ENCODE measurements at places on chromosomes 12 and 14.

DNA sequence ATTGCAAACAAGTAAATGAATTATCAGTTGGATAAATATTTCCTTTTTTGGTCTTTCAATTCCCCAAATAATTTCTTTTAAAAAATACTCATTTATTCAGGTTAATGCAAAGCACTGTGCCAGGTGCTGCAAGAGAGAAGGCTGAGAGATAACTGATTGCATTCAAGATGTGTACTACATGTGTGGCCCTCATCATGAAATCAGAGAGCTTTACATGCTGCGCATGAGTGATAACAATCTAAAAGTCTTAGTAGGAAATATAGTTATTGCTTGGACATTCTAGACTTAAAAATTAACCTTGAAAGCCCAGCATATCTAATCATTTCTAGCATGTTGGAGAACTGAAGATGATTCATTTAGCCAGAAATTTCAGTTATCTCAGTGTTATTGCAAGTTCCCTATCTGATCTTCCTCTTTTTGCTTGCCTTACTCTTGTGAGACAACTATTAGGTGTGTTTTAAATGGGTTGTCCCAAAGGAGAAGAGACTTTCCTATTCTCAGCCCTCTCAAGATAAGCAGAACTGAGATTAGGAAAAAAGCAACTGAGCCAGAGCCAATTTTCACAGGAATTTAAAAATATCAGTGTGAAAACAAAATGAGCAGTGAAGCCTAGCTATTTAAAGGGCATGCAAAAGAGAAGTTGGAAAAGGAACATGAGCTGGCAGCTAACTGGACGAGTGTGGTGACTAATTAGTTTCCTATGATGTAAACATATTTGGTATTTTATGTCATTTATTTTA lies 60.9 kb downstream of the PLEKHA5 start:
- no peak for DNase-seq

GRCh38 chr14:23864259-23864658 lies 89.3 kb upstream of the DHRS4 start:
- DNase-seq = no peak

- no peak for DNase-seq
These were observed 159.6 kb downstream of the BTG1 start for GRCh38 chr12:91986084-91986483.

DNA sequence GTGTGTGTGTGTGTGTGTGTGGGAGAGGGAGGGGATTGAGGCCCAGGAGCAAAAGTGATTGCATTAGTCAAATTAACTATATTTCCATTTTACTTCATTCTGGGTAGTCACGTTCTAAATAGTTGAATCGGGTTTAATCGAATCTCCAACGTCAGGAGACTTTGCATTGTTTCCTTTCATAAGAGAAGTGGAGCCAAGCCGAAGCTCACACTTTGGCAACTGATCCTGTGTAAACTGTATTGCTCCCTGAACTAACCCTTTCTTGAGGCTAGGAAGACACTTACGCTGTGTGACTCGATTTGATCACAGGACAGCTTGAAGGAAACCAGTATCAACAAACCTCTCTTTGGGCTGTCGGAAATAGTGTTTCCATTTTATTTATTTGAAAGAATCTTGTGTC lies 363.4 kb upstream of the ATP2B1 start:
- DNase-seq = no peak

- no peak for DNase-seq
These were observed 29.2 kb upstream of the COL2A1 start for GRCh38 chr12:48033451-48033850.

DNA sequence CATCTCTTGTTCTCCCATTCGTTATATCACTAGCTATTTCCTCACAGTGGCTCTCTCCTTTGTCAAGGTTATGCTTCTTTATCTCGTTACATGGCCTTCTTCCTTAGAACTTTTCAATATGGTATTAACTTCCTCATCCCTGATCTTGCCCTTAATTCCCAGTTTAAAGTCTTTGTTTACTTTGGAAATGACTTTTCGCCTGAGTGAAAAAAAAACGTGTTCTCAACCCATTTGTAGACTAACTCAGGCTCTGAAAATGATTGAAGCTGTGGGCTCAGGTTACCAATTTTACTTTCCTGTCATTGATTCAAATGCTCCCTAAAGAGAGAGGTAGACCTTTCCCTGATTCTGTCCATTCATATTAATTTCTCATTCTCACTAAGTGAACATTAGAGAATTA lies 135.2 kb downstream of the NUBPL start:
- DNase-seq = no peak

DNA sequence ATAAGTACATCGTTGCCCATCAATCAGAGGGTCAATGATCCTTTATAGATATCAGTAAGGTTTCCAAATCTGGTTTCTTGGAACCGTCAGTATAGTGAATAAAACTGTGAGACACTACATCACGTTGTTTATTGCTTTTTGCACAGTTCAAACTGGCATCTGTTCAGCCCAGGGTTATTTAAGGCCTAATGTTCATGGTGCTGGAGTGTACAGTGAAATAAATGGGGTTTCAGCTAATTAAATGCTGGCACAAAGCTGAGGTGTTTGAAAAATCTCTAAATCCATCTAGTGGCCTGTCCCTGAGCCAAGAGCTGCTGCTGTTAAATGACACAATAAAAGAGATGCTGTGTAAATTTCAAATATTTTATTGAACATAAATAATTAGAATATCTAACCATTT lies 69.9 kb downstream of the RPS29 start:
- no peak for DNase-seq

DNA sequence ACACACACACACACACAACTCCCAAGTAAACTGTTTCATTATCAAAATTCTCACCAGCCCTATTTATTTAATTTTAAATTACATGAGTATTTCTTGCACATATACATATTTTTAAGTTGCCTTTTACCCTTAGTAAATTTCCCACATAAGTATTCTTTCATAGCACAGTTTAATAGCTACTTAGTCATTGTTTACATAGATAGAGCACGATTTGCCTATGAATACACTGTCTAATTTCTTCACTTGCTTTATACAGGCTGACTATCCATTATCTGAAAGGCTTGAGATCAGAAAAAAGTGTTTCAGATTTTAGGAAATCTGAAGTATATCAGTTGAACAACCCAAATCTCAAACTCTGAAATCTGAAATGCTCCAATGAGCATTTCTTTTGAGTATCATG lies 30.9 kb downstream of the NIN start:
- DNase-seq = no peak

GRCh38 chr14:63051301-63051700 lies 6.0 kb upstream of the KCNH5 start:
- no peak for DNase-seq

DNA sequence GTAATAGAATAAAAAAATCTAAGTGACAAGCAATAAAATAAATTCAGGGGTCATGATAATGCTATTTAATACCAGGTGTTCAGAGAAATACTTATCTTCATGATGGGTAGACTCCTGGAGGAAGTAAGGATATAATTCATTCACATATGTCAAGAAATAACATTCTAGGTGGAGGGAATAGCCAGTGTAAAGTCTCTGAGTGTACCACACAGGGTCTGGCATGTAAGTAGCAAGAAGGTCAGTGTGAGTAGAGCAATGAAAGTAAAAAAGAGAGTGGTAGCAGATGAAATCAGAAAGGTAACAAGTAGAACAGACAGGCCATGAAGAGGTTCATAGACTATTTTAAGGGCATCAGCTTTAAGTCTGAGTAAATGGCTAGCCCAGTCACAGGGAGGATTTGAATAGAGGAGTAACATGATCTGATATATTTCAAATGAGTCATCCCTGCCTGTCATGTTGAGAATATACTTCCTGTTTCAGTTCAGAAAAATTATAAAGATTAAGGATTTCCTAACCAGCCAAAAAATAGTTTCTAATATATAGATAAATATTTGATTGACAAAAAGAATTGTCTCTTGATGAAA lies 519.9 kb downstream of the C12orf50 start:
- DNase-seq = no peak

- no peak for DNase-seq
These were observed at the start of gene ATN1 for GRCh38 chr12:6927379-6928021. ATN1 (plus strand) TSS chr12:6927959; CDS start chr12:6934002, 6,043 bp downstream.

DNA sequence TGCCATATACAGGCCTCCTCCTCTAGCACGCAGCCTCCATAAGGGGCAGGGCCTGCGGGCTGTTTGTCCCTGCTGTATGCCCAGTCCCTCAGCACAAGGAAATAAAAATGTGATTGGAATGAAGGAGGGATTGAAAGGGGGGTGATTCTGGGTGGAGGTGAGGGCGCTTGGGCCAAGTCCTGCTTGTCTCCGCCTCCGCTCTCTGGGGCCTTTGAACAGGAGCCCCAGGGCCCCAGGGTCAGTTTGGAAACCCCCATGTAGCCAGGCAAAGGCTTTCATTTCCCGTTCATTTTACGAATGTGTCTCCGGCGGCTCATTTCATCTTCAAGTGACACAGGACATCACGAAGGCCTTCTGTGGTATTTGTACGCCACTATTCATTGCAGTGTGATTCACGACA lies 4.5 kb upstream of the CACNA2D4 start:
- DNase-seq = no peak

DNA sequence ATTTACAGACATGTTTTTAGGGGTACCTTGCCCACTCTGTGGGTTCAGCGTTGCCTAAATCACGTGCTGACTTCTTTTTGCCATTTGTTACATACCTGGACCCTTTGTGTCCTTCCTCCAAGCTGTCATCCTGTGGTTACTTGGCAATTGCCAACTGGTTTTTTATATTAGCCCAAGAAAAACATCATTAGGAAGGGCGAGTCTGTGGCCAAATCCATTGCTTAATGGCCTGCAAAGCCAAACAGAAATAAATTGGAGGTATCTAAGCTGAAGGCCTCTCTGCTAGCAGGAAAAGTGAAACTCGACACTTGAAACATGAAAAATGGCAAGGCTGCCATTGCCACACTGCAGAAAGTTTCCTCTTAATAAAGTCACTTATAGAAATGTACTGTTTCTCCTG lies 190.4 kb downstream of the NUAK1 start:
- DNase-seq = no peak

GRCh38 chr14:57834001-57834598 lies 31.8 kb downstream of the SLC35F4 start:
- DNase-seq = no peak

DNA sequence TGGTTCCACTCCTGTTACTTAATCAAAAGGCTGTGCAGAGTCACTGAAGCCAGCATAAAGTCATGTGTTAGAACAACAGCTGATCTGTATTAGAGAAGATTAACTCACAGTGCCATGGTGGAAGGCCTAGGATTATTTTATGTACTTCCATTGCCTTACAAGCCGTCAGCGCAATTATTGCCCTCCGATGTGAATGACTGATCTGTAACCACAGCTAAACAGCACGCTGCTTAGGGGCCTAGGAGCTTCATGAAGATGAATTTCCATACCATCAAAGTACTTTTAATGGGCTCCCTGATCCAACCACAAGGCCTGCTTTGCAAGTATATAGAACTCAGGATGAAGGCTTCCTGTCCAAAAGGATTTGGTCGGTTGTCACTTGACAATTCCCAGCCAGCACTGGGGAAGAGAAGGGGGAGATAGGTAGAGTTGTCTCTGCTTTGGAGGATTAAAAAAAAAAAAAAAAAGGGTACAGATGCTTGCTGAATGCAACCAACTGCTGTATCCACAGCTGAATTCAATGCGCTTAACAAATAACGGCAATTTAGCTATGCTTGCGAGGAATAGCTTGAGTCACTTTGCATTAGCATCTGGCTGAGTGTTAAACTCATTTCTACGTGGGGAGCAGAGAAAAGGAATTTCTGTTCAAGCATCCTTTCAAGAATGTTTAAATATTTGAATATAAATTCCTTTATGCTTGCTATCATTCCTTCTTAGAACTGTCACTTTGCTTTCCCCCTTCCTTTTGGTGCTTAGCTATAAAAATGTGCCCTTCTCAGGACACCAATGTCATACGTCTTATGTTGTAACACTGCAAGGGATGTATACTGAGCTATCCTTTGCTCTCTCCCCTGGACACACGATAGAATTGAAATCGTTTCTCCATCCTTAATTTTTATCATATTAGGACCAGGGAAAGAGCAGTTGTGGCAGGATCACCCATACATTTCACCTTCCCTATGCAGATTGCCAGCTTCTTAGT lies 387.8 kb downstream of the SOX5 start:
- DNase-seq = no peak

- DNase-seq = no peak
These were observed 9.7 kb downstream of the NFATC4 start for GRCh38 chr14:24377657-24378056.

All from esophagus squamous epithelium (tissue), 5 donors.